Epithelial cell of prostate (primary cell): ENCODE measurements at places on chromosomes 5 and 9.

DNA sequence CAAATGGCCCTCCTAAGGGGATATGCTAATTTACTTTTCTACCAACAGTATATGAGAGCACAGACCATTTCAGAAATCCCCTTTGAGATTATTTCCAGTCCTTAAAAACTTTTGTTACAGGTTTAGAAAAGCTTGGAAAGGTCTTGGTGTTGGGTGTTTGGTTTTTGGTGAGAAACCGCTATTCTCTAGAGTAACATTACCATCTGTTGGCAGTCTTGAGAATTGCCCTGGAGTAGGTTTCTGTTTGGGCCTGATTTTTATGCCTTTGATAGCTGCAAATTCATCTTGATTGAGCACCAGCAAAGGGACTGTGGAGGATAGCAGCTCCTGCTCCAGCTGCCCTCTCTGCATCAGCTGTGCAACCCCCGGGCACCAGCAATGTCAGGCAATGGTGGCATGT lies 8.0 kb downstream of the NUDT2 start:
- DNase-seq: no peak

DNA sequence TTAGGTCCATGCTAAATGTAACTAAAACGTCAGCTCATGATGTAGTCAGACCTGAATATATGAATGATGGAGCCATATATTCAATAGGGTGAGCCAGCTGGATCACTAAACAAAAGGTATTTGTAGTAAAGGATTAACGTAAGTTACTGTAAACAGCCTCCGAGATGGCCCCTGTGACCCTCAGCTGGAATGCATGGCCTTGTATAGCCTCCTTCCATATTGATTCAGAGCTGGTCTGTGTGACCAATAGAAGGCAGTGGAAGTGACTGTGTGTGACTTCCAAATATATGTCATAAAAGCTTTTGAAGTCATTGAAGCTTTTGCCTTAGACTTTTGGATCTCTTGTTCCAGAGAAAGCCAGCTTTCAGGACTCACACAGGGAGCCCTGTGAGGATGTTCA lies 154.4 kb upstream of the CHD1 start:
- DNase-seq: no peak

- no peak for DNase-seq
Measured at GRCh38 chr9:115412656-115413055, 294.7 kb upstream of the TNC start.

- DNase-seq: no peak
Measured at GRCh38 chr5:168482361-168482760, 3.9 kb upstream of the RARS1 start.

GRCh38 chr9:86413971-86414880 lies 60.0 kb upstream of the TUT7 start:
- DNase-seq: no peak

- no peak for DNase-seq
Measured at GRCh38 chr9:94181408-94182181, 77.5 kb upstream of the ZNF169 start.

GRCh38 chr9:72827950-72828731 lies 124.7 kb downstream of the ALDH1A1 start:
- DNase-seq: peak; percentile 89

DNA sequence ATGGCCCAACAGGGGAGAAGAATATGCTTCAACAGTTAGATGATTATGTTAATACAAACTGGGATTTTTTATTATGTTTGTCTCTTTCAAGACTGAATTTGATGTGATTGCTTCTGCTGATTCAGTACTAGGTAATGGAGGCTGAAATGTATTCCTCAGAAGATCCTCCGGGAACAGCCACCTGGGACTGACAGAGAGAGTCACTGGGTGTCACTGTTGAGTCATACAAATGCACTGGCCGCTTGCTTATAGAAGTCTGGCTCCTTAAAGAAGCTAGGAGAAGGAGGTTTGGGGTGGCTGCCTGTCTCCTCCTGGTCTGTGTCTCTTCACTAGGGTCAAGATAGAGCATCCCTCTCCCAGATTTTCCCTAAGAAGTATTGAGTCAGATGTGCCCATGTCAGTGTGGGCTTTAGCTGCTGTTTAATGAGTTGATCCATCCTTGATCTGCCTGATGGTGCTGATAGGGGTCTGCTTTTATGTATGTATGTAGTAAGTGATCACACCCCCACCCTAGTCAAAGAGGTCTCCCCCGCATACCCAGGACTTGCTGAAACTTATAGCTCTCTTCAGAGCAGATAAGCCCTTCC lies 773.4 kb downstream of the BRINP1 start:
- peak; percentile 26 for DNase-seq

DNA sequence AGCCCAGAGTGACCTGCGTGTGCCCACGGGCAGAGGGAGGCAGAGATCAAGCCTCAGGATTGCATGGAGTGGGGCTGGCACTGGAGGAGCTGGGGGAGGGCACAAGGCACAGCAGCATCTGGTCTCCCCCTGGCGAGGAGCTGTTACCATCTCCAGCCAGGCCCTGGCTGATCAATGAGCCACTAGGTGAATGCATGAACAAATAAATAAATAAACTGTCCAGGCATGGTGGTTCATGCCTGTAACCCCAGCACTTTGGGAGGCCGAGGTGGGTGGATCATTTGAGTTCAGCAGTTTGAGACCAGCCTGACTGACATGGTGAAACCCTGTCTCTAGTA lies 14.3 kb upstream of the PSMB7 start:
- DNase-seq: no peak

DNA sequence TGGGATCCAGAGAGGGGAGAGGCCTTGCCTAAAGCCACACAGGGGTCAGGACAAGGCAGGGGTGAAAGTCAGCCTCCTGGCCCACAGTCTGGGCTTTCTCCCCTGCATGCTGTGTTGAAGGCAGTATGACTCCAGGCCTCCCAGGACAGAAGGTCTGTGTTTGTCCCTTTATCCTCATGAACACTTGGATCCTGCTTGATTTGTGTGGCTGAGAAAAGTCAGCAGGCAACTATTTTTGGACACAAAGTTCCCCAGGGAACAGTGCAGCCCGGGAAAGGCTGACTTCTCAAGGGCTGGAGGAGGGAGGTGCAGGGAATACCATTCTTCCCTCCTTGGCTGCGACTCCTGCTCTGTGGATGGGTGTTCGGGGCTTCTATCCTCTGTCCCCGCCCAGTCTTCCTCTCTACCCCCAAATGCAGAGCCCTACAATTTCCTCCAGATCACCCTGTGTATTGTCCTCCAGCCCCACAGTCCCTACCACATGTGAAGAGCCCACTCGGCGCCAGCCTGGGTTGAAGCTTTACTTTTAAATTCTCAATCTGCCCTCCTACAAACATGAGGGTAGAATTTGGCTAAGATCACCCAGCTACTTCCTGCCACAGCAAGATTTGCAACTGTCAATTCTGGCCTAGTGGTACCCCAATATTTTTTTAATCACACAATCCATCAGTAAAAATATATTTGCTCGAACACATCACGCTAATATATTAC lies 4.1 kb downstream of the AKNA start:
- no peak for DNase-seq

GRCh38 chr9:111533099-111533790 lies 8.3 kb downstream of the ZNF483 start:
- no peak for DNase-seq

- no peak for DNase-seq
Measured at GRCh38 chr5:136309932-136310598, 55.3 kb downstream of the TRPC7 start.

DNA sequence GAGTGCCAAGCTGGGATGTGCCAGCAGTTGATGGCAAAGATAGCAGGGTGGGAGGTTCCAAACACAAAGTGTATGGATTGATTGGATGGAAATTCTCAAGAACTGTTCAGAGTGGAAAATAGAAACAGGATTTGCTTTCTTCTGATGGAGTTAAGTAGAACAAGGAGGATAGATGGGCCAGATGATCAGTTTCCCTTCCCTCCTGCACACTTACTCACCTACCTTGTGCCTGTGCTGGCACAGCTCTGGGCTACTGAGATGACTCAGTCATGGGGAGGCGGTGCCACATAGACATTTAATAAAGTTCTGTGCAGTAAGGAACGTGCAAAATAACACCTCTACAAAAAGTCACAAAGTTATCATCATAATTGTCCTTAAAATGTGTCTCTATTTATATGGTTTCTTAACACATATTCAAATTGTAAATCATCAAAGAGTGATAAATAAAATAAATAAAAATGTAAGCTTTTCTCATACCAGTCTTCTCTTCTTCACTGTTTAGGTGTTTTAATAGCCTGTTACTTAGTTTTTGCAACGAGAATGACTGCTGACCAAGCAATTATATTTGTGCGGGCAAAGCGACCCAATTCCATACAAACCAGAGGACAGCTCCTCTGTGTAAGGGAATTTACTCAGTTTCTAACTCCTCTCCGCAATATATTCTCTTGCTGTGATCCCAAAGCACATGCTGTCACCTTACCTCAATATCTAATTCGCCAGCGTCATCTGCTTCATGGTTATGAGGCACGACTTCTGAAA lies 12.7 kb downstream of the PTPDC1 start:
- peak; percentile 56 for DNase-seq

DNA sequence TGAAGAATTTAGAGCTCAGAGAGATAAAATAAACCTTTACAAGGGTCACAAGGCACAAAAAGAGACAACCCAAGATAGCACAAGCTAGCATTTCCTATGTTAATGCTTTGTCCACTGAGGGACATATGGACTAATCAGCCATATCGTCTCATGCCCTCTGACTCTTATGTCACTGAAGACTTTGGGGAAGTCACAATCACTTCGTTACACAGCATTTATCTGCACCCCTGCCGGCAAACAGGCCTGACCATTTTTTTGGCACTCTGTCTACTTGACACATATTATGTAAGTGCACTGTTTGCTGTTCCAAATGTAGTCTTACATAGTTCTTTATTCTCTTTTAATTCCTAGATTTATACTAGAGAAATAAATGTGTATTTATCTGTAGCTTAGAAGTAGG lies 13.9 kb upstream of the BNC2 start:
- no peak for DNase-seq

DNA sequence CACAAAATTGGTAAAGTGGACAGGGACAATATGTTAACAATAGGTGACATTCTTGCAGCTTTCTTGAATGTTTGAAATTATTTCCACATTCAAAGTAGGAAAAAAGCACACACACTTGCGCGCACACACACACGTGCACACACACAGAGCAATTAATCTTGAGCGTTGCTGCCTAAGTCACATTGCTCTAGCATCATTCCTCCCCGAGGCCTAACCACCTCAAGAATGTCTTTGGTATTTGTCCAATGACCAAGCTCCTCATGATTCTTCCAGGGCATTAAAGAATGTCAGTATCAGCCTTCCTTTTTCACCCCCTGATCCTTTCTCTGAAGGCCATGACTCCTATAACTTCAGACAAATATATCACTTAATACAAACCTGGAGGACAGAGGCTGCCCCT lies 198.1 kb downstream of the NPR3 start:
- DNase-seq: no peak

DNA sequence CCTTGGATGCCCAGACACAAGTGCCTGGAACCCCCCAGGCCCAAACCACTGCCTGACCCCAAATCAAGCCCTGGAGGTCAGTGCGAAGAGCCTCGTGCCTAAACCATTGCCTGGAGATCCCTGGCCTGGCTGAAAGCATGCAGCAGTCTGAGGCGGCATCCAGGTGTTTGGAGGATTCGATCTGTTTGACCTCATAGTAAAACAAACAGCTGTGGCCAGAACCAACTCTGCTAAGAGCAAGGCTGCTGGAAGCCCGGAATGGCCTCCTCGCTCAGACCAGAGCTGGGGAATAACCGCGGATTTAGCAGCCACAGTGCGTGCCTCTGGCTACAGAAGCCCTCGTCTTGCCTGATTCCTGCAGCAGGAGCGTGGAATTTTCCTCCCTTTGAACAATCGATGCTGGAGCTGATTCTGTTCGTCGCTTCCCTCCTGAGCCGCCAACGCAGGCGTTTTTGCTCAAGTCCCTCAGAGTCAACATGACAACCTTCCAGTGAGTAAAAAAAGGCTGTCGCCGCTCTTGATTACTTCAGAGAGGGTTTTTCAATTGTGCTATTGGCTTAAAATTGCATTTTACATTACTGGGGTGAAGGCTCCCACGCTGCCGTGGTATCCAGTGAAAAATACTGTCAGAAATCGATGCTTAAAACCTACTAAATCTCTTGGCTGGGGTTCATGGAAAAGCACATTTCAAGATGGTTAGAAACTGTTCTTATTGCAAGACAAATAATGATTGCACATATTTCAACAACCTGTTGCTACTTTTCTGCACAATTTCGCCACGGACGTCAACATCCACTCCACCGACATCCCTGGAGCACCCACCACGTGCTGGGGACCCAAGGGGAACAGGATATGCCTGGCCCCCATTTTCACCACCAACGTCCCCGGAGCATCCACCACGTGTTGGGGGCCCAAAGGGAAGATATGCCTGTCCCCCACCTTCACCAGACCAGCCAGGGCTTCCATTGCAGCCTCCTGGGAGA lies 190.0 kb downstream of the OLFM1 start:
- DNase-seq: no peak

- no peak for DNase-seq
Measured at GRCh38 chr5:72468024-72468423, 39.2 kb downstream of the ZNF366 start.

DNA sequence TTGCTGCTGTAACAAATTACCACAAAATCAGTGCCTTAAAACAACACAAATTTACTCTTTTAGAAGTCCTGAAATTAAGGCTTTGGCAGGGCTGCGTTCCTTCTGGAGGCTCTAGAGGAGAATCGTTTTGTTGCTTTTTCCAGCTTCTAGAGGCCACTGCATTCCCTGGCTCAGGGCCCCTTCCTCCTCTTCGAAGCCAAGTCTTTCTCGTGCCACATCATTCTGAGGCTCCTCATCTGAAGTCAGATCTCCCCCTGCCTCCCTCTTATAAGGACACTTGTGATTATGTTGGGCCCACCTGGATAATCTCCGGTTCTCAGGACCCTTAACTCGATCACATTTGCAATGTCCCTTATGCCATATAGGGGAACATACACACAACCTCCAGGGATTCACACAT lies 48.0 kb downstream of the SLC22A5 start:
- no peak for DNase-seq

- no peak for DNase-seq
Measured at GRCh38 chr9:6644346-6645104, 1.0 kb downstream of the GLDC start.

DNA sequence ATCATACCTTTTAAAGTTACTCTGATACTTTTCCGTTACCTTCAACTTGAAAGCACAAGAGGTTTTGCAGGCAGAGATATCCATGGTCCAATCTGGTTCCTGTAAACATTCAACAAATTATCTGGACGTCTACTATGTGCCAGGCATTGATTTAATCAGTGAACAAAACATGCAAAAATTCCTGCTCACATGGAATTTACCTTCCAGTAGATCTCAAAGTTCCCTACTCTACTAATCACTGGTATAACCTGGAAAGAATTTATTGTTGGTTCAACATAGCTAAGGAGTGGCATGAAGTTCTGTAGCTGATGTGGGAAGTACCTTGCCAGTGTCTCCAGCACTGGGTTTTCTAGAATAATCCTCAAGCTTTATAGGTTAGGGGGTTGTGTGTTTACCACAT lies 9.8 kb downstream of the OCLN start:
- DNase-seq: no peak

- no peak for DNase-seq
Measured at GRCh38 chr9:34862043-34862442, 96.0 kb upstream of the PHF24 start.

- DNase-seq: no peak
Measured at GRCh38 chr5:158976035-158976434, 123.7 kb downstream of the EBF1 start.
